Activated CD8-positive, alpha-beta memory T cell treated with anti-CD3 and anti-CD28 coated beads for 48 hours (primary cell): ENCODE measurements at places on chromosomes 2 and 18.

- DNase-seq, result no peak
Observed at GRCh38 chr2:12177455-12178288, 431.2 kb downstream of the LPIN1 start.

DNA sequence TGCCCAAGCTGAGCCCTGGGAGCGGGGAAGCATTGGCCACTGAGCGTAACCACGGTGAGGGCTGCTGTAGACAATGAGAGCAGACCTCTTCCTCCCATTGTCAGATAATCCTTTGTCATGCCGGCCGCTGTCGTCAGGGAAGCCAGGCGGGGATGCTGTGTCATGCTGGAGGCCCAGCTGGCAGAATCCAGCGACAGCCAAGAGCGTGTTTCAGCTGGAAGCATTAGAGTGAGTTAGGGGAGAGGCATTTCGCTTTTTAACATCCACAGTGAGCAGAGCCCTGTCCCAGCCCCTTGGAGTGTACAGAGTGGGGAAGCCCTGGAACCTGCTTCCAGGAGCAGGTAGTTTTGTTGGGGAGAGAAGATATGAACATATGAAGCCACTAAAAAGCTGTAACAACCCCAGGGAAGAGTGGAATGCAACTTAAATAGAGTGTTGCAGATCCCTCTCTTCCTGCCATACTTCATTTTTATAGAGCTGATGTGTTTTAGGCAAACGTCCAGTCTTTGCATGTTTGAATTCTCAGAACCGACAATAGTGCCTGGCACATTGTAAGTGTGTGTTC is 7.0 kb downstream of the CTIF start:
- DNase-seq, result no peak

DNA sequence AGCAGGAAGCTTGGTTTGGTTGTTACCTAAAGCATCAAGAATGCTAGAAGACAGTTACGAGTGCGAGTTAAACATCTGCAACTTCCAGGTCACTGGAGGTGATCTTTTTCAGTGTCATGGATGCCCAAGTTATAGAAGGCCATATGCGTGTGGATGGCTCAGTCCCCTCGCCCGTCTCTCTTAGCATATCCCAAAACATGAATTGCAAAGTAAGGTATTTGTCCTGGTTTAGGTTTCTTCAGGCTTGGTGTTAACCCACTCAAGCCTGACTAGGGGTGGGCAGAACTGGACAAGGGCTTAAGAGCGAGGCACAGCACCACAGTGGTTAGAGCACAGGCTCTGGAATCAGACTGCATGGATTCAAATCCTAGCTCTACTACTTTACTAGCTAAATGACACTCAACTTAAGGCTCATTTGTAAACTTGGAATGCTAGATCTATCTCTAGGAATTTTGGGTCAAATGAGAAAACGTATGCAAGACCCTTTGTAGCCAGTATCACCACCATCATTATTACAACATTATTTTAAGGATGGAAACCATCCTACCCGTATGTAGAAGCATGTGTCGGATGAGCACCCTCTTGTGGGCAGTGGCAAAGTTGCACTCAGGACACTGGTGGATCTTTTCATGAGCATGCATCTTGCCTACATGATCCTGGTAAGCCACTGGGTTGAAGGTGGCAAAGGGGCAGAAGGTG is 11.2 kb downstream of the ZNF142 start:
- DNase-seq, result no peak

- DNase-seq, result no peak
Observed at GRCh38 chr18:54278615-54279014, 9.3 kb downstream of the POLI start.

DNA sequence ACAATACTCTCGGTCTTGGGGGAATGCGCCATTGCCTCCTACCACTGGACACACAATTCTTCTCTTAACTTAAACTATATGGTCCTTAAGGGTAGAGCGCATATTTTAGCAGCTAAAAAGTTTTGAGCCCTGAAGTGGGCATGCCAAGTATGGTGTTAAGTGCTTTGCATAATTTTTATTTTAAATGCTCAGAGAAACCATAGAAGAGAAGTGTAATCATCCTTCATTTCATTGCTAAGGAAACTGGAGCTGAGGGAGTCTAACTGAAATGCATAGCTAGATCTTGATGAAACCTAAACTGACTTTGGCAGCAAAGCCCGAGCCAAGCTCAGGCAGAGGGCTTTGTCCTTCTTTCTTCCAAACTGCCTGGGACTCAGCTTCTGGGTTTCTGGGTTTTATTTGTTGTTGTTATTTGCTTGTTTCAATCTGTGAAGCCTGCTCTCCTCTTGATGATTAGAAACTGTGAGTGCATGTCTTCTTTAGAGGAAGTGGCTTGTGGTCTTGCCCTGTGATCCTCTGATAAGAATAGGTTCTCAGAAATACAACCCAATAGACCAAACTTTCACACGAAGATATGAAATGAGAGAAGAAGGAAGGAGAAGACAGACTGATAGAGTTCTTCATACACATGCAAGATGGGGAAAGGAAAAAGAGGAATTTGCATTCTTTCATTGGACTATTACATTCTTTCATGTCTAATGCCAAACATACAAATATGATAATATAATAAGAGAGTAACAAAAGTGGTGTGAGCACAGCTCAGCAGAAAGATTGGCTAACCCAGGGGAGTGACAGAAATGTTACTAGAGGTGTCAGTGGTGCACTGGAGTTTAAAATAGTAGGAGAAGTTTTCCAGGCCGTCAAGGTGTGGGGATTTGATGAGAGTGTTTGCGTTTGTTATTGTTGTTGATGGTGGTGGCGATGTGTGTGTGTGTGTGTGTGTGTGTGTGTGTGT is 7.5 kb upstream of the RNF144A start:
- no peak for DNase-seq

DNA sequence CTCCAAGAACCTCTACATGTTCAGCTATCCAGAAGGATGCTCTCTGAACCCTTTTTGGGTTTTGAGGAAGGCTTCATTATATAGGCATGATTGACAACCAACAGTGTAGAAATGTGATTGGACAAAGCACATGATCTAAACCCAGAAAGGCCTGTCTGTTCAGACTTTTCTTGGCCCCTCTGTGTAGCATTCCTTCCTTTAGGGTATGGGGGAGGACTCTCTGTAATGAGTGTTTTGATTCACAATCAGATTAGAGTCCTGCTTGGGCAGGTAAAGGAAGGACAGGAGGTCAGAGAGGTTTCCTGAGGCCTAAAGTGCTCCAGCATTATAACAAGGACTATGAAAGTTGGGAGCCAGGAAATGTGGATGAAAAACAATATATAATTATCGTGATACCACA is 13.6 kb downstream of the GULP1 start:
- no peak for DNase-seq

DNA sequence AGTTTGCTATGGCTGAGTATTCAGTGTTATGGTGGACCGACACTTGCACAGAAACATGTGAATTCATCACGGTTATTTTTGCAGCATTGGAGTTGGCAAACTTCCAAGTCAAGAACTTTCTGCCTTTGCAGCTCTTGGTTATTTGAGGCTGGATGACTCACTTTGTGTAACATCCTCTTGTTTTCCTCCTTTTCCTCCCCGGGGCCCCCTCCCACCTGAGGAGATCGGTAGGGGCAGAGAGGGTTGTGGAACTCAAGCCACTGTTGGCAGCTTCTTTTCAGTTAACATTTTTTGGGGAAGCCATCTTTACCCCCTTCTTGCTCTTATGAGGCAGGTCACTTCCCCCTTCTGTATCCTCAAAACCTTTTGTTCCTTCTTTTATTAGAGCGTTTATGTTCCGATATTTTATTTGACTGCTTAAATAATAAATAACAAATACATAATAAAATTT is 48.6 kb downstream of the DDX1 start:
- DNase-seq, result no peak

GRCh38 chr2:85341269-85342029 is 12.9 kb downstream of the RETSAT start:
- DNase-seq, result no peak

GRCh38 chr18:46343456-46343855 is 239.3 kb downstream of the HAUS1 start:
- no peak for DNase-seq

- no peak for DNase-seq
Observed at GRCh38 chr2:42613281-42614064, 45.0 kb downstream of the MTA3 start.

- no peak for DNase-seq
Observed at GRCh38 chr2:122341007-122341406, 585.6 kb downstream of the TSN start.

GRCh38 chr18:54775686-54776085 is 52.6 kb upstream of the RAB27B start:
- DNase-seq, result no peak

DNA sequence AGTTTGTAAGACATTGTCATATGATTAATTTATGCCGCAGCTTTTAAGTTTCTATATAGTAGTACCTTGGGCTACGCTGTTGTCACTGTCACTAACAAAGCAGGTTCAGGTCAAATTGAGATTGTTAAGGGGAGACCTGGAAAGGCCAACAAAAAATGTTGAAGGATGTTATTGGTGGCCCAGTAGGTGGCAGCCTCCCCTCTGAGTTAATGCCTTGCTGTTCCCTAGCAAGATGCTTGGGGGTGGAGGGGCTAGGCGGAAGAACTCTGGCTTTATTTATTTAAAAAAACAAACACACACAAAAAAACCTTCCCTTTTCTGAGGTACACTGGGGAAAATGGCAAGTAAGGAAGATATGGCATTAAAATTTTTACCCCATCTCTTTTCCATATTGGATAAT is 128.3 kb upstream of the ATP5MC3 start:
- DNase-seq, result no peak

- DNase-seq, result no peak
Observed at GRCh38 chr18:77853859-77854258, 604.2 kb downstream of the GALR1 start.

- DNase-seq, result no peak
Observed at GRCh38 chr2:122029945-122030344, 274.5 kb downstream of the TSN start.

GRCh38 chr2:191385416-191386160 is 140.4 kb downstream of the MYO1B start:
- DNase-seq, result no peak

- DNase-seq, result no peak
Observed at GRCh38 chr2:160294339-160294803, 94.3 kb upstream of the ITGB6 start.

GRCh38 chr2:117815946-117816345 is 1.5 kb downstream of the DDX18 start:
- no peak for DNase-seq

GRCh38 chr2:207092818-207093217 is 72.9 kb downstream of the KLF7 start:
- no peak for DNase-seq

DNA sequence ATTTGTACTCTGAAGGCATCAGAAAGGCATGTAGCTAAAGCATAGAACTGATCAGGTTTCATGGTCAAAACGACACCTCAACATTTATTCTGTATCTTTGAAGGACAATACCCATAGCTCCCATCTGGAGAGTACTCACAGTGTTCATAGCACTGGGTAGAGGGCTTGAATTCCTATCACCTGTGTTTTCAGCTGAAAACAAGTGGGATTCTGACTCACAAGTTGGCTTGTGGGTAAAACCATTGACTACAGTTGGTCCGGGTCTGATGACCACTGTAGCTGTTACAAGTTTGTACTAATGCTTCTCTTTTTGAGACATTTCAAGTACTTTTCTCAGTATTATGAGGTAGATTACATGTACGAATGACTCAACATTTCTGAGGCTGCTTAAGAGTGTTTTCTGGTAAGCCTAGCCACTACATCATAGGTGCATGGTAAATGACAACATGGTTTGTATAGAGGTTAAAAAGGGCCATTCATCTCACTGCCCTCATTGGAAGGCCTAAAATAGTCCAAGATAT is 68.6 kb upstream of the PELI1 start:
- DNase-seq, result no peak

DNA sequence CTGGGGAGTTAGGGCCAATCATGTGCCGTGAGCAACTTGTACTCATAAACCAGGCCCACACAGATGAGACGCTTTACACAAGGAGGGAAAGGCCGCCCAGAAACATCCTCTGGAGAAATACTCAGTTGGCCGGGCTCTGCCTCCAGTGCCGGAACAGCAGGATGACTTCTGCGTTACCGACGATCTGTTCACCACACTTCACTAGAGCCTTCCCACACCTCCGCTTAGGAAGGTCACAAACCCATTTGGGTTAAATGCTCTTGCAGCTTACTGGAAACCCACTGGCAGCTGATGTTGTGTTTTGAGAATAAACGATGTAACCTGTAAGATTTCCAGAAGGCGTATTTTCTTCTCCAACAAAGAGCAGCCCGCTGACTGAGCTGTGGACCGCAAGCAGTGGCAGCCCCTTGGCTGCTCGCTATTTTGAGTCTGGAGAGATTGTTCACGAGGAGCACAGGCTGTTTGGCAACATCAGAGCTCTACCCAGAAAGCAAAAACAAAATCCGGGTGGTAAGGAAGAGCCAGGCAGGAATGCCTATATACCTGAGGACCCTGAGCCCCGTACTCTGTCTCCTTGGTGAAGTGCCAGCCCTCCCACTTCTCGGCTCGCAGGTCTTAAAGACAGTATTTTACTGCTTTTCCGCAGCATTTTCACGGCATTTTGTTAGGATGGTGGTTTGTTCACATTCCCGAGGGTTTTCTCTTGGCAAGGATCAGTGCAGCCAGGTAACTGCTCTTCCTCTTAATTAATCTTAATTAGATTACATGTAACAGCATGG is 44.0 kb downstream of the COLEC12 start:
- no peak for DNase-seq

DNA sequence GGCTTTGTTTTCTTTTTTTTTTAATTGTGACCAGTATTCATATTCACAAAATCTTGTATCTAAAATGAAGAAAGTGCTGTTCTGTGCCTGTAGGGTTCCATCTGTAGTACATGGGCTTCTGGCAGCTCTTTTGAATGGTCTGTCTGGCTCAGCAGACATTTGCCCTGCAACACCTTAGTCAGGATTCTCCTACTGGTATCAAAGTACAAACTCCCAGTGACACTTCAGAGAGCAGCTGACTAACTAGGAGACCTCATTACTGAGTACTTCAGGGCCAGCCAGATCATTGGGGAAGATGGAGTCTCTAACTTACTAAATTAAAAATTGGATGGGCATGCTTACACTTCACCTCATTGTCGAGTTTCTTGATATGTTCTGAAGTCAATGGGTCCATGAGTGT is 39.7 kb downstream of the GRHL1 start:
- no peak for DNase-seq

GRCh38 chr2:43718530-43719124 is 42.4 kb upstream of the C1GALT1C1L start:
- no peak for DNase-seq

DNA sequence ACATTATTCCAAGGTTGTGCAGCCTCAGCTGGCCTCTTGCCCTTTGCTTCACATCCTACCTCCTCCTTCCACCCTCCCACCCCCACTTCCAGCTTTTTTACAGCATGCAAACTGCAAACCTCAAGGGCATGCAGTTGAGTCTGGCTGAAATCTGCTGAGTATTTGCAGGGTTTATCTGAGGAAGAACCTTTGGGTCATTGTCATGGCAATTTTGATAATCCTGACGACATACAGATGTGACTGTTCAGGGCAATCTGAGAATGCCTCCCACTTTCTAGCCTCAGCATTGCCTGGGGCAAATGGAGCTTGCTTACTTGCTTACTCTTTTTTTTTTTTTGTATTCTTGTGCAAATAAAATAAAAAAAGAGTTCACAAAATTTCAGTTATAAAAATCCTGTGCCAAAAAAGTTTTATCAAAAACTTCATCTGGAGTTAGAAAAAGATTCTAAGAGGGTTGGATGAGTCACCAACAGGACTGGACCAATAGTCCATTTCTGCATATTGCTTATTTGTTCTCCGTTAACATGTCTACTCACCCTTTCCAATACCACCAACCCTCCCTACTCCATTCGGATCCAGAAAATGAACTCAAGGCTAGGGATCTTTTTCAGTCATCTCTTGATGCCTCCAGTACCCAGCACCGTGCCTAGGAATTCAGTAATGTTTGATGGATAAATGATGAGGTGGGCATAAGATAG is 23.6 kb upstream of the LHCGR start:
- DNase-seq, result no peak

GRCh38 chr2:17805166-17805565 is 11.1 kb upstream of the MSGN1 start:
- no peak for DNase-seq
